ENCODE measurements at places on chromosomes 7 and 10.

DNA sequence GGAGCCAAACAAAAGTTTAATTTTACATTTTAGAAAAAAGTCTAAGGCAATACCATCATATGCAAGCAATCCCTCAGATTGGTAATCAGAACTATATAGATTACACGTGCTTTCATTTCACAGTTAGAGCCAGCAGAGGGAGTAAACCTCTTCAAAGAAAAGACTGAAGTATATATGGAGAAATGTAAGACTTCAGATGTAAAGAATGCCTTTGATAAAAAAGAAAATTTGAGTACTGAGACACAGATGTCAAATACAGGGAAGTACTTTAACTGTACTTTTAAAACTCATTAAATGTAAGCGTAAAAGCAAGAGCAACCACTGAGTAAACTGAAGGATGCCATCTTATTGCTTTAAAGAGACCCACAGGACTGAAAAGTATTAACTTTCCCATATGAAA is 101.4 kb upstream of the FAM133B start:
- peak; percentile 68 for DNase-seq

GRCh38 chr10:115093776-115094408 is 727 bp downstream of the ATRNL1 start:
- no peak for DNase-seq

GRCh38 chr10:100670828-100671479 is 74.4 kb upstream of the PAX2 start:
- no peak for DNase-seq

DNA sequence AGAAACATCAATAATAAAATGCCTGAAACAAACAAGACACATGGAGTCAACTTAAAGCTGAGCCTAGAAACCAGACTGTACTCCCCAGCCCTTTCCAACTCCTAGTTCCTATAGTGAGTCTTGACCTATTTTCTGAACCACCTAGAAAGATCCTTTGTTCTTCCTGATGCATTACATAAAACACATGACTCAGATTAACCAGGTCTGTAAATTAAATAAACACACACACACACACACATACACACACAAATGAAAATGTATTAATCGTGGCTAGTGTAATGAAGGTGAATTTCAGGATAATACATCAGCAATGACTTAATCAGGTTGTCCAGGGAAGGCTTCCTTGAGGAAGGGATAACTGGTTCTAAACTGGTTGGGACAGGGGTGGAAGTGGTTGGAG is 104.7 kb downstream of the ST8SIA6 start:
- no peak for DNase-seq

- DNase-seq, result no peak
These were observed 6.6 kb downstream of the YWHAG start for GRCh38 chr7:76352193-76352592.

DNA sequence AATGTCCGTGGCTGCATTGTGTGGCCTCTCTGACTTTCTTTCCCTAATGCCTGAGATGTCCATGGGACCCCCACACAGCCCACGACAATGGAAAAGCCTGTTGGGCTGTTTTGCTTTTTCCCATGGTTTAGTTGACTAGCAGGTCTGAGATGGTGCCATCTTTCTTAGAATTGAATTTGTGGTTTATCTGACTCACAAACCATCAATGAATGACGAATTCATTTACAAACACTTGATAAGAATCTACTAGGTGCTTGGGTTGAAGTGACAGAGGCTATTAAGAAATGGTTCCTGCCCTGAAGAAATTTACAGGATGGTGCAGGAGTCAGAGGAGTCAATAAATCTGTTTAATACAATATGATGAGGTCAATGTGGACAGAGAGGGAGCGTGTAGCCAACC is 75.4 kb downstream of the OTUD1 start:
- no peak for DNase-seq

- no peak for DNase-seq
These were observed 76.0 kb downstream of the HIP1 start for GRCh38 chr7:75662579-75663301.

DNA sequence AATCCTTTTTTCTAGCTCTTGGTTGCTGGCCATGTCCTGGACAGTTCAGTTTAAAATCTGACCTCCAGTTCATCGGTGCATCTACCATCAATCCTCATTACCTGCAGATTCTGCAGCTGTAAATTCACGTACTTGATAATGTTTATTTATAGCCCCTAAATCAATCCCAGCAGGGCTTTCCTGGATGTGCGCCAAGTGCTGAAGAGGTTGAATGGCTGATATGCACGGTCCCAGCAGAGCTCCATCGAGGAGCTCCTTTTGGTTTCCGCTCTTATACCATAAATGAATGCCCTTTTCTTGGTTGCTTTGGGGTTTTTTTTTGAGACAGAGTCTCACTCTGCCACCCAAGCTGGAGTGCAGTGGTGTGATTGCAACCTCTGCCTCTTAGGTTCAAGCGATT is 91.2 kb upstream of the CCZ1B start:
- no peak for DNase-seq

DNA sequence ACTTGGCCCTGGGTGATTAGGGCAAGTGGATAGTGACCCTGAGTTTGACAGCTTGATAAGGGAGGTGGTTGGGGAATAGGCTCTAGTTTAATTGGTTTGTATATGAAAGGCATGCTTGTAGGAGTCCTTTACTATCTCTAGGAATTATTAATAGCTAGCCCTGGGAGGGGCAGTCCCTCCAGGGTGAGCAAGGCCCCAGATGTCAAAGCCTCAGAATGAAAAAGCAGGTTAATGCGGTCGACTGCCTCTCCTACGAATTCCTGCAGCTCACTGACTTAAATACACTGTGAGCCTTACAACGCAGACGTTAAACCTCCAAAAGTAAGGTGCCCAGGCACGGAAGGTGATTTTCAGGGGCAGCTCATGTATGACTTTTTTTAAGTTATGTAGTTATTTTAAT is 5.2 kb upstream of the BTBD16 start:
- DNase-seq, result no peak

DNA sequence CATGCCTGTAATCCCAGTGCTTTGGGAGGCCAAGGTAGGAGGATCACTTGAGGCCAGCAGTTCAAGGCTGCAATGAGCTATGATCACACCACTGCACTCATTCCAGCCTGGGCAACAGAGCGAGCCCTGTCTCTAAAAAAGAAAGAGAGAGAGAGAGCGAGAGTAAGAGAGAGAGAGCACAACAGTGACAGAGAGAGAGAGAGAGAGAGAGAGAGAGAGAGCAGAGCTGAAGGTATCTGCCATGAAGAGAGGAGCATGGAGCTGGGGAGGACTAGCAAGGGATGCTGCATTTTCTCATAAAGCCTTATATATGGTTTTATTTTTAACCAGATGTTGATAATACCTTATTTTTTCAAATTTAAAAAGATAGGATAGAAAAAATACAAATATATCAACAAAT is 84.5 kb upstream of the RNF32 start:
- no peak for DNase-seq

GRCh38 chr10:23354630-23355279 is 10.2 kb upstream of the C10orf67 start:
- DNase-seq, result no peak

- DNase-seq, result no peak
These were observed 244.2 kb upstream of the POM121L12 start for GRCh38 chr7:52791176-52791700.

- DNase-seq, result no peak
These were observed 376 bp downstream of the GNA12 start for GRCh38 chr7:2843711-2844152.

GRCh38 chr10:30151581-30152389 is 92.4 kb upstream of the JCAD start:
- no peak for DNase-seq

DNA sequence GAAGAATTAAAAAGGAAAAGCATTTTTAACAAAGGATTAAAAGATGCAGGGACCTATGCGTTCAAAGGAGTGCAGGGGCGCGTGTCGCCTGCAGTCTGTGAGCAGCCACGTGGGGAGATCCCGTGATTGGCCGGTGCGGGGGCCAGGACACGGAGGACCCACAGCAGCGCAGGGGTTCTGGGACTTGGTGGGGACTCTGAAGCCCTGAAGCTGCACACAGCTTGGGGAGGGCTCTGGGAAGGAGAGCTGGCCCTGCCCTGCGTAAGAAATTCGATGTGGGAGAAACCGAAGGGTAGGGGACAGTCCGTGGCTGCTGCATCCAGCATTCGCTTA is 268.1 kb downstream of the KLF6 start:
- DNase-seq, result no peak

DNA sequence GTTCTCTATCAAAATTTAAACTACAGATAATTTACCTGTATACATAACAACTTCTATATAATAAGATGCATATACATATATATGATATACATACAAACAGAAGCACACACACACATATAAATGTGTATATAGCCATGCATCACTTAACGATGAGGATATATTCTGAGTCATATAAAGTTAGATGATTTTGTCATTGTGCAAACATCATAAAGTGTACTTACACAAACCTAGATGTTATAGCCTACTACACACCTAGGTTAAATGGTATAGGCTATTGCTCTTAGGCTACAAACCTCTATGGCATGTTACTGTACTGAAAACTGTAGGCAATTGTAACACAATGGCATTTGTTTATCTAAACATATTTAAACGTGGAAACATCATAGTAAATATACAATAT is 937.6 kb upstream of the KCND2 start:
- no peak for DNase-seq

DNA sequence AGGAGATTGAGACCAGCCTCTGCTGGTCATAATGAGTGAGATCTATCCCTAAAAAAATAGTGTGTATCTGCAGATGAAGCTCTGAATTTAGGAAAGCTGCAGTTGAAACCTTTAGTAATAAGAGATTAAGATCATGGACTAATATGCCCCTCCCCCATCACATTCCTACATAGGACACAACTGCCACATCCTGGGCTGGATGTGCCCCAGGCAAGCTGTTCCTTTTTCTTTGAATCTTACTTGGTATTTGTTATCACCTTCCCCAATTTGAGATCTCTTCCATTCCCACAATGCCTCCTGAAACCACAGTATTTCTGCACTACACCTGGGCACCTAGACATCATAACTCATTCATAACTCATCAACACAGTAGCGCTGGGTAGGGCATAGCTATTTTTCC is 74.1 kb downstream of the DOCK1 start:
- no peak for DNase-seq

DNA sequence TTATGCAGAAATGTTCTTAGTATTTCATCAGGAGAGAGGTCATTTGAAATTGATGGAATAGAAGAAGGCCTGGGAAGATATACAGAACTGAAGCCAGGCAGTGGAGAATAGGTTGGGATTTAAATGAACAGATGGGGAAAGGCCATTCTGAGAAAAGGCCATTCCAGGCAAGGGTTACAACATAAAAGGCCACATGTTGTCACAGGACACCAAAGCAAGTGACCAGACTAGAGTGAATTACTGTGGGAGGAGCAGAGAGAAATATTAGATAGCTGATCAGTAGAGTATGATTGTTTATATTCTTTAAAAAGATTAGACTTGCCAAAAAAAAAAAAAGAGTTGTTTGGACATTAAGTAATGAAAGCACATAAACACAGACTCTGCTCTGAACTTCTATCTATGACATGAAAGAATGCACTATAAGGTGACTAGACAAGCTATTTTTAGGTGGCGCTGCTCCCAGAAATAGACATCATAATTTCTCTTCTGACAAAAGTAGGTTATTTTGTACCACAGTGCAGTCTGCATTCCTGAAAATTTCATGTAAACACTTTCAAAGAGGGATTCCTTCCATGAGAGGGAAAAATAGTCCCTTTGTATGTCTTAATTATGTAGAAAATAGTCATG is 55.2 kb upstream of the DKK1 start:
- no peak for DNase-seq

GRCh38 chr10:127080317-127080716 is 116.1 kb downstream of the INSYN2A start:
- DNase-seq, result no peak

DNA sequence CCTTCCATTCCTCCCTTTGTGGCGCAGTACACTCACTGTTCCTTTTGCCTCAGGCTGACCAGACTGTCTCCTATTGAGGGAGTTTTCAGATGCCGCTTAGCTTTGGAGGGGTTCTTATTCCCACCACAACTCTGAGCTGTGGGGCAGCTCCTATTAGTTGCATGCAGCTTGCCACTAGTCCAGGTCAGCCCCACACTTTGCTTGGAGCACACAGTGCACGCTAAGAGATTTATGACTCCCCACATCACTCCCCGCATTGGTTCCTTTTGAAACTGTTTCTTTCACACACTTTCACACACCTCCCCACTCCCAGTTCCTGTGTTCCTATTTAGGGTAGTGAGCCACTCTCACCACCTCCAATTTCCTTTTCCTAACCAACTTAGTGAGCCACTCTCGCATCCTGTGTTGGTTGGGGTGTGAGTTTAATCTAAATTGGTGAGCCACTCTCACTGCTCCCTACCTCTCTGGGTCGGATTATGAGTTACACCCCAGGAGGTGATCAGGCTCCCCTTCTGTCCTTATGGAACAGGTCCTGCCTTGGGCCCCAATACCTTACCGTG is 10.4 kb upstream of the ZNF485 start:
- no peak for DNase-seq

- no peak for DNase-seq
These were observed 44.3 kb downstream of the NRF1 start for GRCh38 chr7:129655811-129656210.

- no peak for DNase-seq
These were observed 44.1 kb downstream of the KLRG2 start for GRCh38 chr7:139439375-139439774.

- no peak for DNase-seq
These were observed 88.2 kb downstream of the ELMO1 start for GRCh38 chr7:37360484-37360883.

- DNase-seq, result no peak
These were observed 747.3 kb upstream of the CELF2 start for GRCh38 chr10:10270126-10271050.

GRCh38 chr7:163298-163695 is 29.1 kb upstream of the FAM20C start:
- no peak for DNase-seq

DNA sequence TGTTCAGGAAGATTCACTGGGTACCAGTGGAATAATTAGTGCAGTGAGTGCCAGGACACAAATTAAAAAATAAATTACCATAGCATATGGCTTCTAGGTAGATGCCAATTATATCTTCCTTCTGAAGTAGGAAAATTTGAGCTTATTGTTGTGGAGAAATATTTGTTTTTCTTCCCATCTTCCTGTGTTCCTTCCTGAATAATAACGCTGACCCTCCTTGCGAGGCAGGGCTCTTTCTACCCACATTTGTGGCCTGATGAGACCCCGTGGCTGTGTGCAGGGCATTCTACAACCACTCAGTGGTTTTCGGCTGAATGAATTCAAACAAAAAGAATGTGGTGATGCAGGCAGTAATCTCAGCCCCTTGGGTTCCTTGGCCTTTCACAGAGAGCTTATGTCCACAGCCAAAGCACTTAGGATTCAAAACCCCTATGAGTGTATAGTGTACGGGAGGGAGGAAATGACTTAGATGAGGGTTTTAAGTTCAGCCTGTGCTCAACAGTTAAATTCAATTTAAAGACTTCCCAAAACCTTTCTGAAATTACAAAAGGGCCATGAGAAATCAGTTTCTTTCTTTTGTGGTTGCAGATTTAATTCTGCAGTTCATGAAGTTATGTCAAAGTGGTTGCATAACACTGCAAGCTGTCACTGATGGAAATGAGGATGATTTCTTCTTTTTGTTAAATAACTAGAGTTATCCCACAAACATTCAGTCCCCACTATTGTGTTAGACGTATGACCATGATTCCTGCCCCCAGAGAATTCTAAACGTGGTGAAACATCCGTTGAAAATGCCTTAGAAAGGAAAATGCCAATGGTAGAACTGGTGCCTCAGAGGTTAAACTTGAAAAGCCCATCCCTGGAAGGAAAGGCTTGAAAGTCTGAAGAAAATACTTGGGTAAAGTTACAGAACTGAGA is 255.3 kb downstream of the FZD1 start:
- DNase-seq, result no peak

- DNase-seq, result no peak
These were observed 68.2 kb upstream of the RPA3 start for GRCh38 chr7:7786595-7786994.

GRCh38 chr7:105480931-105481330 is 41.1 kb downstream of the PUS7 start:
- DNase-seq, result no peak
